ENCODE measurements at places on chromosomes 2 and 18.

DNA sequence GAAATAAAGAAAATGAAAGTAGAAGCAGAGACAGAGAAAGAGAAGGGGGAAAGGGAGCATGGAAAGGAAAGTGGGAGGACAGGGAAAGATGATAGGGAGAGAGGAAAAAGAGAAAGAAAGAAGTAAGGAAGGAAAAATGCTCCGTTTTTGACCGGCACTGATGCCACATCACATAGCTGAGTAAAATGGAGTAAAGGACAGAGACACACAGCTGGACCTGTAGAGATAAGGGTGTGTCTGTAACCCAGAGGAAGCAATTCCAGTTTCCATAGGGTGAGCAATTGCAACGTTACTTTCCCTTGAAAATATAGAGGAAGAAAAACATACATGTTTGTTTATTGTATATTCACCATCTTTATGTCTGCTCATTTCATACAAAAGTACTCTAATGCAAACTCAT is 1866.9 kb upstream of the PIK3C3 start:
- H3K27me3 ChIP-seq = no peaks in the 10 kb centered on the region
- H3K4me3 ChIP-seq = peak overlapping the region; percentile 42
- no peaks in the 10 kb centered on the region for H3K36me3 ChIP-seq
- DNase-seq = no peak
- no peak overlapping the region for H3K27ac ChIP-seq

DNA sequence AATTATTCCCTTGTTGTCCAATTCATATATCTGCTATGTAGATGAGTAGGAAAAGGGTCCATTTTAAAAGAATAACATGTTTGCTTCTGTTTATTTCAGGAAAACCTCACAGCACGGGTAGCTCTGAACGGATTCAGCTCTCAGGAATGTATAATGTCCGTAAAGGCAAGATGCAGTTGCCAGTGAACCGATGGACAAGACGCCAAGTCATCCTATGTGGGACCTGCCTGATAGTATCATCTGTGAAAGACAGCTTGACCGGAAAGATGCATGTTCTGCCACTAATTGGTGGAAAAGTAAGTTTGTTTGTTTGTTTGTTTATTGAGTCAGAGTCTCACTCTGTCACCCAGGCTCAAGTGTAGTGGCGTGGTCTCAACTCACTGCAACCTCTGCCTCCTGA is 114.6 kb downstream of the PHLPP1 start:
- no peak for DNase-seq
- H3K4me3 ChIP-seq = no peak overlapping the region
- no peaks in the 10 kb centered on the region for H3K27me3 ChIP-seq
- H3K27ac ChIP-seq = no peak overlapping the region
- peaks cover 10% of the 10 kb centered on the region for H3K36me3 ChIP-seq
- peaks cover 34% of the 10 kb centered on the region for H3K4me1 ChIP-seq

DNA sequence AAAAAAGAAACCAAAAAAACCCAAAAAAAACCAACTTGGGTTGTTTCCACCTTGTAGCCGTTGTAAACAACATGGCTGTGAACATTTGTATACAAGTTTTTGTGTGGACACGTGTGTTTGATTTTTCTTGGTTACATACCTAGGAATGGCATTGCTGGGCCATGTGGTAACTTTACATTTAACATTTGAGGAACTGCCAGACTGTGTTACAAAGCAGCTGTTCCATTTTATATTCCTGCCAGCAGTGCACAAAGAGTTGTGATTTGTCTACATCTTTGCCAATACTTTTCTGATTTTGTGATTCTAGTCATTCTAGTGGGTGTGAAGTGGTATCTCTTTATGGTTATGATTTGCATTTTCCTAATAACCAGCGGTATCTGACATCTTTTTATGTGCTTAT is 22.5 kb downstream of the LPIN1 start:
- DNase-seq = no peak
- peaks cover 29% of the 10 kb centered on the region for H3K4me1 ChIP-seq
- H3K27me3 ChIP-seq = no peaks in the 10 kb centered on the region
- H3K27ac ChIP-seq = no peak overlapping the region
- H3K4me3 ChIP-seq = no peak overlapping the region

- H3K27ac ChIP-seq = no peak overlapping the region
- H3K27me3 ChIP-seq = no peaks in the 10 kb centered on the region
- no peak for DNase-seq
- H3K4me3 ChIP-seq = no peak overlapping the region
- no peaks in the 10 kb centered on the region for H3K36me3 ChIP-seq
- peaks cover 23% of the 10 kb centered on the region for H3K4me1 ChIP-seq
Observed at GRCh38 chr2:144376460-144376859, 143.5 kb downstream of the ZEB2 start.

DNA sequence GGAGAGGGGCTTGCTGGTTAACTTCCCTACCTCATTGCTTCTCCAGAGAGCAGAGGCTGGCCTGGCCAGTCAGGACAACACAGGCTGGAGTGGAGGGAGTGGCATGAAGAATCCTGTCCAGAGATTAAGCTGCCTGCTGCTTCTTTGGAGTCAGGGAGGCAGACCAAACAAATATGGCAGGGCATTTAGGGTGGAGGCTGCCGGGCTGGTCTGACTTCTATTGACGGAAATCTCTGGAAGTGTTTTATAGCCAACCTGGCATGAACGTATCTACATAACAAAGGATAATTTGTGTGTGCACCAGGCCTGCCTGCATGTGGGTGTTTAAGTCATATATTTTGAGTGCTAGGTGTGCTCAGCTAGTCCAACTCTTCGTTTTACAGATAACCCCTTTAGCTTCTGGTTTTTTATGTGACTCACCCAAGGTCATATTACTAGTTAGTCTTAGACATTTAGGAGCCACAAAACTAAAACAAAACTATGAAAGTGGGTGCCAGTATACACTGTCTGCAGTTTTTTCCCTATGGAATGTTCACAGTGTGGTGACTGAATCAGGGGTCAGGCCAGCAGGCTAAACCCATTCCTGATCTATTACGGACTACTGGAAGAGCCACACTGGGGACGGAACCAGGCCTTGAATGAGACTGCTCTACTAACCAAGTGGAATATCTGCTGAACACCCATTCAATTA is 5.5 kb downstream of the NPC1 start:
- no peak overlapping the region for H3K27ac ChIP-seq
- DNase-seq = no peak
- no peak overlapping the region for H3K4me3 ChIP-seq
- H3K36me3 ChIP-seq = peaks cover 3% of the 10 kb centered on the region

- H3K4me3 ChIP-seq = no peak overlapping the region
- DNase-seq = no peak
Observed at GRCh38 chr18:74714791-74715190, 117.1 kb downstream of the ZNF407 start.

DNA sequence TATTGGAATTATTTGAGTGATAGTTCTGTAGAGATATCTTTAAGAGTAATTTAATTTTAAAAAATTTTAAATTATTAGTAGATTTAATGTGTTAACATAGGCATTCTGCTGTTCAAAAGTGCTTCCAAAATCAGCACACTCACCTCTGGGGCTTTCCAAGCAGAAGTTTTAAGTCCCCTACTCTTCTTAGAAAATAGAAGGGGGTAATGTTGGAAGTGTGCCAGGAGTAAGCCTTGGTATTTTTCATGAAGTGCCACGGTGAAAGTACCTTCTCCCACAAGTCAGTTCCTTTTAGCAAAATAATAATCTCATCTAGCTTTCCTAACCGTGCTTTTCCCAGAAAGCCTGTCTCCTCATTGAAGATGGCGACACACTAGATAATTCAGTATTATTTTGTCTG is 3.9 kb upstream of the TNFRSF11A start:
- no peak overlapping the region for H3K27ac ChIP-seq
- peaks cover 56% of the 10 kb centered on the region for H3K27me3 ChIP-seq
- H3K36me3 ChIP-seq = no peaks in the 10 kb centered on the region
- no peak for DNase-seq
- H3K4me1 ChIP-seq = peaks cover 18% of the 10 kb centered on the region

DNA sequence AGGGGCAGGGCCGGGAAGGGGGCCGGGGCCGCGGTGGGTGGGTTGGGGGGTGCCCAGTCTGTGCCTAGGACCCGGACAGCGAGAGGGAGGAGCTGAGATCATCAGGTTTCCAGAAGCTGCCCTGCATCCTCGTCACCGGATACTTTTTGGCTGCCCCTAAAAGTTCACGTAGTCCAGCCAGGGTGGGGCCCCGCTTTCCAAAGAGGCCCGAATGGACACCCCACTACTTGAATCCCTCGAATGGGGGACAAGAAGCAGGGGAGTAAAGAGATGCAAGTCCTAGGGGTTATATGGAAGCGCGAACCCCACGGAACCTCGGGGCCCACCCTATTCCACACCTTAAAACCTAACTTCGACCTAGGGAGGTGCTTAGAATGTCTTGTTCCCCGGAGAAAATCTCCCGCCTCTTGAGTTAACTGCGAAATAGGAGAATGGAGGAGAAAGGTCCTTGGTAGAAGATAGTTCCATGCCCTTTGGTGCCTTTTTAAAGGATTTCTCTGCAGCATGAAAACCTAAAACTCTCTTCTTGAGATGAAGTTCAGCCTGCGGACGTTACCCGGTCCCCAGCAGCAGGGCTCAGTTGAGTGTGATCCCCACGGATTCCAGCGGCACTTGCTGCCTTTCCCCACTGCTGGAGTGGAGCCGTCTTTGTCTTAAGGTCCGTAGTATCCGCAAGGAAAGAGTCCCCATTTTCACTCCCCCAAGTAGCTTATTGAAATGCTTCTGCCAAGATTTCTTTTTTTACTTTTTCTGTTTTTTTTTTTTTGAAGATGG is 2.1 kb upstream of the RNF152 start:
- no peak for DNase-seq
- H3K36me3 ChIP-seq = peaks cover 16% of the 10 kb centered on the region
- peak overlapping the region; percentile 88 for H3K4me3 ChIP-seq
- H3K27ac ChIP-seq = peak overlapping the region; percentile 92
- peaks cover 52% of the 10 kb centered on the region for H3K4me1 ChIP-seq

- H3K27ac ChIP-seq = no peak overlapping the region
- DNase-seq = peak; percentile 12
- H3K36me3 ChIP-seq = peaks cover 34% of the 10 kb centered on the region
- peaks cover 56% of the 10 kb centered on the region for H3K4me1 ChIP-seq
Observed at GRCh38 chr2:20645301-20645701, 5.6 kb downstream of the HS1BP3 start.

- peaks cover 50% of the 10 kb centered on the region for H3K4me1 ChIP-seq
- H3K27ac ChIP-seq = no peak overlapping the region
- no peaks in the 10 kb centered on the region for H3K27me3 ChIP-seq
- H3K4me3 ChIP-seq = no peak overlapping the region
Observed at GRCh38 chr2:207621501-207622039, 3.6 kb downstream of the METTL21A start.

Measured in left ventricle myocardium inferior (tissue), 1 donor.